Cortex of kidney (tissue), 1 donor: ENCODE measurements at places on chromosomes 12 and 14.

DNA sequence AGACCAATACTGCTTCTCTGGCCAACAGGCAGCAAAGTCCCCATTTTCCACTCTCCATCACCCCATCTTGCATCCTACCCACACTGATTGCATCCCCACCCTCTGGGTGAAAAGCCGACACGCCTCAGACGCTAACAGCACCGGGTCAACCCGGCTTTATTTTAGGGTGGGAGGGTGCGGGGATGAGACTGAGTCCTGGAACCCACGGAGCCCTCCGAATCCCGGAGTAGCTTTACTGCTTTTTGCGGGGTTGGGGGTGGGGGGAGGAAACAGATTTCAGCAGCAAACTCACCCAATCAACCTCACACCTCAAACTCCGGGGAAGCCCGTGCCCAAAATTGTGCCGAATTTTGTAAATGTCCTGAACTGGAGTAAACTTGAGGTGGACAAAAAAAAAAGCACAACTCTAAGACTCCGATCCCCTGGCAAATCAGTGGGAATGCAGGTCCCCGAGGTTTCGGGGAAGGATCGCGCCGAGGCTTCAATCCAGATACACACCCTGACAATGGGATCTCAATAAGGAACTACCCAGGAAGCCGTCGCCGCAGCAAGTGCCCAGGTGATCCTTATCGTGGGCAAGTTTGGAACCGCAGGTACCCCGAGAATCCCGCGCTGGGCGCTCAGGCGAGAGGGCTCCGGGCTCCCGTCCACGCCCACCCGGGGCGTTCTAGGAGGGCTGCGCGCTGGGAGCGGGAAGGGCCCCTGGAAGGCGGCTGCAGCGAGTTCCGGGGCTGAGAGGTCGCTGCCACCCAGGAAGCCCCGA is 1.1 kb downstream of the GCH1 start:
- no peak for DNase-seq

DNA sequence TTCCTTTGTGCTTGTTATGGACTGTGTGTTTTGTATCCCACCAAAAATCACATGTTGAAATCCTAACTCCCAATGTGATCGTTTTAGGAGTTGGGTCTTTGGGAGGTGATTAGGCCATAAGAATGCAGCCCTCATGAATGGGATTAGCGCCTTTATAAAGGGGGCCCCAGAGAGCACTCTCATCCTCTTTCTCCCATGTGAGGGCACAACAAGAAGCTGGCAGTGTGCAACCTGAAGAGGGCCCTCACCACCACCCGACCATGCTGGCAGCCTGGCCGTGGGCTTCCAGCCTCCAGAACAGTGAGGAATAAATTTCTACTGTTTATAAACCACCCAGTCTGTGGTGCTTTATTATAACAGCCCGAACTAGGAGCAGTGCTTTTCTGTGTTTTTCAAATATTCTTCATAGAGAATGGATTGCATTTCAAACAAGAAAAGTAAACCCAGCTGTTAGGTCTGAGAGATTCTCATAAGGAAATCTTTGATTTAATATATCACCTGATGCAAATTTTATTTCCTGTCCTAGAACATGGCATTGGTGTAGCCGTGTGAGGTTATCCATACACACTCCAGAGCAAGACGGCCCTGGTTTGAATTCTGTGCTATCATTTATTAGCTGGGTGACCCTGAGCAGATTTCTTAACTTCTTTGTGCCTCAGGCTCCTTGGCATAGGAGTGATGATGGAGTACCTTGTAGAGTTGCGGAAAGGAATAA is 27.8 kb downstream of the HSPB8 start:
- no peak for DNase-seq

- no peak for DNase-seq
These were observed 44.2 kb upstream of the MMP17 start for GRCh38 chr12:131783915-131784541.

DNA sequence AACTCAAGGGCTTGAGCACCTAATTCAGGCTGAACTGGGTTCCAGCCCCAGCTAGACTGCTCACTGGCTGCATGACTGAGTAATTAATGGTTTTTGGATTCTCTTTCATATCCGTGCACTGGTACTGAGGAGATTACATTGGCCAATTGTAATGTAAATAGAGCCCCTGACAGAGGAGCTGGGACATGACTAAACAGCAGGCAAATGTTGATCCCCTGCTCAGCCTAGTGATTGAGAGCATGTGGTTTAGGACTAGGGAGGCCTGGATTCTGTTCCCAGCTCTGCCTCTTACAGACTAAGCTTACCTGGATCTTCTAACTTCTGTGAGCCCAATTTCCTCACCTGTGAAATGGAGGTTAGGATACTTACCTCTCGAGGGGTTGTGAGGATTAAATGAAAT is 204.3 kb downstream of the ESR2 start:
- DNase-seq: no peak

- no peak for DNase-seq
These were observed 45.0 kb upstream of the GSG1 start for GRCh38 chr12:13148485-13148847.

DNA sequence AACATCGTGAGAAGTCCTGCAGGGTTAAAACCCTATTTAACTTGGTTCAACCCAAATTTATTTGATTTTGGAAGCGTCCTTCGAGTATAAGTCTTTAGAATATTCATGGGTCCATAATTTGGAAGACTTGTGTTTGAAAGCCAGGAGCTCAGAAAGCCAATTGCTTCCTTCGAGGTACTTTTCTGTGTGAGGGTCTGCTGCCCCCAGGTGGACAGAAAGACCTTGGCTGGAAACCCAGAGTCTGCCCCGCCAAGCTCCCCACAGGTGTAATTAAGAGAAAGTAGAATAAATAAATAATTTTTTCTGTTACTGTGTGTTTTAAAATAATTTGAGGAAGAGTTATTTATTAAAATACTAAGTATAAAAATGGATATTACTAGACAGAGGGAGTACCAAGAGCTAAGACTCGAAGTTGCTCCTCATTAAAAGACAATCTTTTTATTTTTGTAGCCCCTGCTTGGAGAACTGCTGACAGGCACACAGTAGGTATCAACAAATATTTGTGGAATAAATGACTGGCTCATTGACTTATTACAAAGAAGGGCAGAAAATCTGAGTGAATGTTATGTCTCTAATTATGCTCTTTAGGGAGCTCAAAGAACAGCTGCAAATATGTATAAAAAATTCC is 105.8 kb downstream of the PAH start:
- DNase-seq: no peak

DNA sequence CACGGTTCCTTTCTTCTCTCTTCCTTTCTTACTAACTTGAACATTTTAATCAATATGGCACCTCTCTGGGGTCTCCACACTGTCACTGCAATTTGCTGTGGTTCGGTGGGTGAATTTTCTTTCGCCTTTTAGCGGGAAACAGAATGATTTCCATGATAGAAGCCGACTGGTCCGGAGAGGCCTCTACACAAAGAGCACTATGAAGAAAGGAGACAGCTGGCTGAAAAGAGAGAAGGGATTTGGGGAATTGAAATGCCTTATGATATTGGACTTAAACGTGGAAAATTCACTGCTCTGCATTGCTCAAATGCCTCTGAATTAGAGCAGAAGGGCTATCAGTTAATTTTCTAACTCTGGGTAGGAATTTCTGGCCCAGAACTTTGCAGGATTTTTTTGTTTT is 55.9 kb downstream of the KCNA5 start:
- DNase-seq: no peak

GRCh38 chr12:132204063-132204792 is 60.0 kb downstream of the NOC4L start:
- no peak for DNase-seq

DNA sequence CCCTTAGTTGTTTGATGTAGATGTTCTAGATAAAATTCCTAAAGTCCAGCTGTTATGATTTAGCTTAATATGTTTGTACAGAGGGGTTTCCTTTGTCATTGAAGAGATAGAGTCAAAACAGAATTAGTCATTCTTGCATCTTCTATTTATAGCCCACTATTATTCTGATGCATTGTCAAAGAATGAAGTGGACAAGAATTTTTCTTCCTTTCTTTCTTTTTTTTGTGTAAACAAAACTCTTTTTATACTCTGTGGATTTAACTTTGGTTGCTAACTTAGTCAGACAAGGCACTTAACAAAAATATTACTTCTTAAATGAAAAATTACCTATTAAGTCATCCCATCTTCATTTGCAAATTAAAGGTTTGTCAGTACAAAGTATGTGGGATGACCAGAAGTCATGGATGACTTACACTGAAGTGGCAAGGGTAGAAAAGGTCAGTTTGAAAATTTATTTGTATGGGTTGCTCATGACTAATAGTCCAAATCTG is 215.6 kb upstream of the DDHD1 start:
- no peak for DNase-seq

- DNase-seq: no peak
These were observed 296.5 kb upstream of the TMEM132C start for GRCh38 chr12:127970491-127970890.
